SK-N-SH treated with all-trans-retinoic acid at 6 μM for 48 hours (cell line): ENCODE measurements at places on chromosomes 2 and 18.

- ATAC-seq, result no peak
These were observed 456.5 kb upstream of the SOX11 start for GRCh38 chr2:5235701-5236100.

- ATAC-seq, result no peak
These were observed 16.7 kb upstream of the PID1 start for GRCh38 chr2:229287823-229288222.

- no peak for ATAC-seq
These were observed 204.3 kb downstream of the SEPTIN10 start for GRCh38 chr2:109409321-109410038.

DNA sequence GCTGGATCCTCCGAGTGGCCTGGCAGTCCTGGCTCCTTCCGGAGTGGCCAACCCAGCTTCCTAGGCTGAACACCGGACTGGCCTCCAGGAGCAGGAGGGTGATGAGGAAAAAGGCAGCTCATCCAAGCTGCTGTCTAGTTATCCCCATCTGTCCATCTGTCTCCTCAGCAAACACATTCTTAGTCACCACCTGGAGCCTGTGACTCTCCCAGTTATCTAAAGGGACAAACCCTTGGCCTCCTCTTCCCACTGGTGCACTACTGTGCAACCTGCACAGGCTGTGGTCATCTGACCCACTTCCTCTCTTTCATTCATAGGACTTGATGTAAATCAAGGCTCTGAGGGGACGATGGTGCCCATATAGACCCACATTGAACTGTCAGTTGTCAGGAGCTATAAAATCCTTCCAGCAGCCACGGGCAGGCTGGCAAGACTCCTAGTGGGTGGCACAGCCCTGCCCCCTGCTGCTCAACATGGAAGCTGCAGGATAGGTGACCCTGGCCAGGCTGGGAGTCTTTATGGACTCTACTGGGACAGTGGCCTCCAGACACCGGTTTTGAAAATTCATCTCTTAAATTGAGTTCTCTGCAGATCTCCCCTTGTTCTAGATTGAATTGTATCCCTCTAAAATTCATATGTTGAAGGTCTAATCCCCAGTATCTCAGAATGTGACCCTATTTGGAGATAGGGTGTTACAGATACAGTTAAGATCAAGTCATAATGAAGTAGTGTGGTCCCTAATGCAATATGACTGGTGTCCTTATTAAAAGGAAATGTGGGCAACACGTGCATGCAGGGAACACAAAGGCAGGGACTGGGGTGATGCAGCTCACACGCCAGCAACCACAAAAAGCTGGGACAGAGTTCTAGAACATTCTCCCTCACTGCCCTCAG lies 29.3 kb upstream of the DUSP2 start:
- ATAC-seq, result peak; percentile 95

- no peak for ATAC-seq
These were observed 124.4 kb downstream of the ASB1 start for GRCh38 chr2:238551091-238551490.

- no peak; the same call in 2 of the 3 replicates for ATAC-seq
These were observed 29.1 kb downstream of the CPO start for GRCh38 chr2:206968134-206969086.

- no peak for ATAC-seq
These were observed 14.9 kb upstream of the UBE2F start for GRCh38 chr2:237951878-237952277.
